Activated naive CD4-positive, alpha-beta T cell (primary cell): ENCODE measurements at places on chromosomes 7 and 10.

DNA sequence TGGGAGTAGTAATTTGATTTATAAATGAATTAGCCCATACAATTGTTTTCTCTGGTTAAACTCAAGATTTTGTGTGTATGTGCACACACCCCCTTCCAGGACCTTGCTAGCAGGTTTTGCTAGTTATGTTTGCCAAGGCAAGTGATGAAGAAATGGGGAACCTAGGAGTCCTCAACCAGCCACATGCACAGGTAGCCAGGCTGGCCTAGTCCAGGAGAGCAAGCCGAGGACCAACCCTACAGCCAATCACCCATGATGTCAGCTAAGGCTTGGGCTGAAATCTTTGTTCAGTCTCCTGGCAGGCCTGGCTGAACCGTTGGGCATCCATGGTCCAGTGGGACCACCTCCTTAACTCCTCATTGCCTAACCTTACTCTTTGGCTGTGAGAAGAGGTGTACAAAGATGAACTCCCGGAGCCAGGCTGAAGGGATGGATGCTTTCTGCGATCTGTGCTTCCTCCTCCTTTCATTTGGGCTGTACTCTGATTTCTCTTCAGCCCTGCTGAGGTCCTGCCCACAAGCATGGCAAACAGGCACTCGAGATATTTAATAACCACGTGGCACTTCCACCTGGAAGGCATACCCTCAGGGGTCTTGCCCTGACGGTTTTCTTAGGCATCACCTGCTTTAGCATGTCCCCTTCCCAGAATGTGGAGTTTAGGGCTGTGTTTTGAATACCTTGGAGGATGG is 22.1 kb downstream of the HNRNPA2B1 start:
- no peak for DNase-seq

- DNase-seq = no peak
Observed at GRCh38 chr7:38122501-38122900, 55.5 kb upstream of the STARD3NL start.

GRCh38 chr10:33594475-33594874 is 260.0 kb upstream of the NRP1 start:
- no peak for DNase-seq

DNA sequence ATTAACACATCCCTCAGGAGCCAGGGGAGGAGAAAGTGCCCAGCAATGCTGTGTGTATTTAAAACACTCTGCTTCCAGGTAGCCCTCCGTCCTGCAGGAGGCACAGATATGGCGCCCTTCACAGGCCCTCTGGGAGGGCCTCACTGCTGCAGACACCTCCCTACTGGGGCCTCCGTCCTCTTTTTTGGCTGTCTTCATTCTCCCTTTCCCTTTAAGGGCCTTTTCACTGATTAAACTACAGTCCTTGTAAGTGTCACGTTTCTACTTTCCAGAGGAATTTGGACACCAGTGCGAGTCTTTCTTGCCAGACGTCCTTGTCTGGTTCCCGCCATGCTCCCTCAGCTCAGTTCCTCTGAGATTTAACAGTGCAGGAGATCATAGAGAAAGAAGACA is 39.7 kb upstream of the MKRN1 start:
- DNase-seq = no peak

GRCh38 chr10:110425684-110426293 is 71.9 kb upstream of the DUSP5 start:
- no peak for DNase-seq

- no peak for DNase-seq
Observed at GRCh38 chr10:18238870-18239485, 98.8 kb downstream of the CACNB2 start.

DNA sequence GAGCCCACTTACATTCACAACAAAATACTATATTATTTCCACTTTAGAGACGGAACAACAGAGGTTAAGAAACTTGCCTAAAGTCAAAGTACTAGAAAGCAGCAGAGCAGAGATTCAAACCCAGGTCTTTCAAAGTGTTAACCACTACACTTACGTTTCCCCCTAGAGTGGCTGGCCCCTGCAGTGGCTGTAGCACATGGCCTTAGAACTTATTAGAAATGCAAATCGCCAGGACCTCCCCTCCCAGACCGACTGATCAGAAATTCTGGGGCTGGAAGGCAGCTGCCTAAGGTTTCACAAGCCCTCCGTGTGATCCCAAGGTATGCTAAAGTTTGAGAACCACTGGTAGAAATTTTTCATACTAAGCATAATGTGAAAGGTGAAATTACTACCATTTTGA is 8.1 kb downstream of the MPP7 start:
- DNase-seq = no peak

DNA sequence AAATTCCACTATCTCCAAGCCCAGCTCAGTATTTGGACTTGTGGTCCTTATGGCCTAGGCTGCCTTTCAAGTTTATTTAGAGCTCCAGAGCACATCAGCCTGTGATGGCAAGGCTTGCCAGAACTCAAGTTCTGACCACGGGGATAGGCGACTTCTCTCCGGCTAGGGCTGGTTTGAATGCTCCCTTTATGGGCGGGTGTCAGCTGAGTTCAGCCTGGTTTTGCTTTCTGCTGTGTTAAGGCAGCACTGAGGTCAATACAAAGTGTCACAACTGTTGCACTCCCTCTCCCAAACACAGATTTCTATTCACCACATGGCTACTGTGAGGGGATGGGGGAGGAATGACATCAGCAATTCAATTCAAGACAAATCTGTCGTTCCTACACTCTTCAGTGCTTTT is 318.1 kb upstream of the MYO3A start:
- no peak for DNase-seq

GRCh38 chr10:46309511-46310142 is 22.8 kb downstream of the ANTXRL start:
- no peak for DNase-seq

- DNase-seq = no peak
Observed at GRCh38 chr10:11789956-11790355, 33.2 kb upstream of the PROSER2 start.

DNA sequence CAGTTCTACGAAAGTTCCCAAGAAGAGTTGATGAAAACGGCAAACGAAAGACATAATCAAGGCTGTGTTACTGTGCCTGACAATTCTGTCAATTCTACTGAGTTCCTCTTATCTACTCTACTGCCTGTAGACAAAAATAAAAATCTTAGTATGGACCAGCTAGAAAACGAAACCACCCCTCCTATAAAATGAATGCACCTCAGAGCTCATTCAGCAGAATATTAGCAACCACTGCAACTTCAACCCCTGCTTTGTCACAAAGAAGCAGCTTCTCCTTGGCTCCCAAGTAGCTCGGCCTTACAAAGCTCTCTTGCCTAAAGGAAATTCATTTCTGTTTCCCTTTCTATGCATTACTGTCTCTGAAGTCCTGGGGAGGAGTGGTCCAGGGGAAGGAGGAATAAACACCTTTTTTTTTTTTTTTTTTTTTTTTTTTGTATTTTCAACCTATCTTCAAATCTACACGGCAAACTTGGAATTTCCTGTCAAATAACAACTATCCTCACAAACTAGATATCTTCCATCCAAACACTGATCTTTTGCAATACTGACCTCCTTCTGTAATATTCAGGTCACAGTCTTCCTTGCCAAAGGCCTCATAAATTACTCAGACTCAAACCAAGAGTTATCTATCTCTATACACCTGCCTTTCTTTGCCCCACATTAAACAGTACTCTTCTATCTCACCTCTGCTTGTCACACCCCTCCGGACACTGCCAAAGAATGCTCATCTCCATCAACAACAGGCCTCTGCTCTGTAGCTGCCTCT is 74.3 kb downstream of the GLI3 start:
- no peak for DNase-seq

DNA sequence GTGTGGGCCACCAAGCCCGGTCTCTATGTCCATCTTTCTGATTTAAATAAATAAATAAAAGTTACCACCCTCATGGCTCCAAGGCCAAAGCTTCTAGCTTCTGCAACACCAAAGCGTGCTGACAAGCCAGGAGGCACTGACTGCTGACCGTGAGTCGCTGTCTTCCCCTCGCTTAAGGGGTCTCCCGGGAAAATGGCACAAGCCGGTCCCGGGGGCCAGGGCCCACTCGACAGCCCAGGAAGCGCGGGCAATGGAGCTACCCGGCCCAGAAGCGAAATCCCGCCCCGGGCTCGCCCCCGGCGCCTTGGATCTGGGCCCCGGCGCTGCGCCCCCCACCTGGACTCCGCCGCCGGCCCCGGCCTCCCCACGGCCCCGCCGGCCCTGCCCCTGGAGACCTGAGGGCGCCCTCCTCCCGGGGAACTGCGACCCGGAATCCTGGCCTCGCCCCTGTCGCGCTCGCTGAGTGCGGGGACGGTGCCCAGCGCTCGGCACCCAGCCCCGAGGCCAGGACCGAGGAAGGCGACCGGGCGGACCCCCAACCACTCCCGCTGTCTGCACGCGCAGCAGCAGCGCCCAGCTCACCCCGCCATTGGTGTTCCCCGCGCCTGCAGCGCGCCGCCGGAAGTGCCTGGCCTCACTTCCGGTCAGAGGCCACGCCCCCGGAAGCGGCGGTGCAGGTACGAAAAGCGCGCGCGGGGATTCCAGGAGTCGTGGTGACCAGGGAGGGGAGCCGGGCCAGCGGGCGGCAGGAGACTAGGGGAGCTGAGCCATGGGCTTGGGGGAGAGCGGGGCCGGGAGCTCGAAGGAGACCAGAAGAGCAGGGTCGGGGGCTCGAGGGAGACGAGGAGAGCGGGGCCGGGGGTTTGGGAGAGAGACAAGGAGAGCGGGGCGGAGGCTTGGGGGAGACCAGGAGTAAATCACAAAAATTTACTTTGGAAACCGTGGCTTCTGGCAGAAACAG is at the start of the genes MRM2 and NUDT1:
MRM2 (minus strand) TSS at position 626 of the 961 bp plus-strand sequence; CDS start at position 590, 36 bp downstream.
NUDT1 (plus strand) TSS at position 647 of the 961 bp plus-strand sequence. CDS start 2,349 bp downstream, outside the sequence.
- peak; percentile 26 for DNase-seq

- DNase-seq = no peak
Observed at GRCh38 chr7:121605317-121605680, 209.2 kb upstream of the FAM3C start.

- DNase-seq = no peak
Observed at GRCh38 chr7:151630851-151631569, 111.3 kb upstream of the RHEB start.

DNA sequence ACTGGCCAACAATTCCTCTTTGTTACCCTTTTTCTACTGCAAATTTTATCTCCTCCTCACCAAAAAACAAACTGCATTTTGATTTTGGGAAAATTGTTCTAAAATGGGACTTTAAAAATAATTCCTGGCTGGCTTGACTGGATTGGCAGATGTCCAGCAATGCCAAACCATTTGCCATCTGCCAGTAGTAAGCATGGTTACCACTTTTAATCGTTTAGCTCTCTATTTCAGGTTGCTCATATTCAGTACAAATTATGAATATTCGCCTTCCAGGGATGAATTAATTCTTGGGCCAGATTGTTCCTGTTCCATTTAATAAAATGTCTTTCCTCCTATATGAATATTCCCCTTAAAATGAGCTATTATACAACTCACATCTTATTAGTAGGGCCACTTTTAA is 35.7 kb downstream of the SMNDC1 start:
- no peak for DNase-seq

- no peak for DNase-seq
Observed at GRCh38 chr7:50684011-50684712, 98.5 kb downstream of the GRB10 start.

GRCh38 chr7:130114374-130114773 is 44.0 kb downstream of the KLHDC10 start:
- DNase-seq = no peak

DNA sequence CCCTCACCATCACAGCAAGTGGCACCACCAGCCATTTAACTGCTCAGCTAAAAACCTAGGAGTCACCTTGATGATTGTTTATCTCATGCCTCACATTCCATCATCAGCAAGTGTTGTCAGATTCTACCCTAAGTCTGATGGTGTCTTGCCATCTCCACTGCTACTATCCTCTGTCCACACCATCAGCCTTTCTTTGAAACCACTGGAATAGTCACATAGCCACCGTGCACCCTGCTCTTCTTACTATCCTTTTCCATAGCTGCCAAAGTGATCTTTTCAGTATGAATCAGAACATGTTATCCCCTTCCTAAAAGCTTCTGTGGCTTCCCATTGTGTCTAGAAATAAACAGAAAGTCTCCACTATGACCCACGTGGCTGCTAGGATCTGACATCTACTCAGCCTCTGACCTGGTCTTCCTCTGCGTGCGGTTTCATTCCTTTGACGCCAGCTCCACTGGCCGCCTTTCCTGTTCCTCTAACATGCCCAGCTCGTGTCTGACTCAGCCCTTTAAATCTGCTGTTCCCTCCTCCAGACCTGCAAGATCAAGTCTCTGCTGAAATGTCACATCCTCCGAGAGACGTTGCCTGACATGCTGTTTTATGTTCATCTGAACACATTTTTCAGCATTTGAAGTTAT is 16.5 kb upstream of the CHN2 start:
- no peak for DNase-seq

GRCh38 chr7:70472601-70473237 is 659.2 kb upstream of the GALNT17 start:
- DNase-seq = no peak

DNA sequence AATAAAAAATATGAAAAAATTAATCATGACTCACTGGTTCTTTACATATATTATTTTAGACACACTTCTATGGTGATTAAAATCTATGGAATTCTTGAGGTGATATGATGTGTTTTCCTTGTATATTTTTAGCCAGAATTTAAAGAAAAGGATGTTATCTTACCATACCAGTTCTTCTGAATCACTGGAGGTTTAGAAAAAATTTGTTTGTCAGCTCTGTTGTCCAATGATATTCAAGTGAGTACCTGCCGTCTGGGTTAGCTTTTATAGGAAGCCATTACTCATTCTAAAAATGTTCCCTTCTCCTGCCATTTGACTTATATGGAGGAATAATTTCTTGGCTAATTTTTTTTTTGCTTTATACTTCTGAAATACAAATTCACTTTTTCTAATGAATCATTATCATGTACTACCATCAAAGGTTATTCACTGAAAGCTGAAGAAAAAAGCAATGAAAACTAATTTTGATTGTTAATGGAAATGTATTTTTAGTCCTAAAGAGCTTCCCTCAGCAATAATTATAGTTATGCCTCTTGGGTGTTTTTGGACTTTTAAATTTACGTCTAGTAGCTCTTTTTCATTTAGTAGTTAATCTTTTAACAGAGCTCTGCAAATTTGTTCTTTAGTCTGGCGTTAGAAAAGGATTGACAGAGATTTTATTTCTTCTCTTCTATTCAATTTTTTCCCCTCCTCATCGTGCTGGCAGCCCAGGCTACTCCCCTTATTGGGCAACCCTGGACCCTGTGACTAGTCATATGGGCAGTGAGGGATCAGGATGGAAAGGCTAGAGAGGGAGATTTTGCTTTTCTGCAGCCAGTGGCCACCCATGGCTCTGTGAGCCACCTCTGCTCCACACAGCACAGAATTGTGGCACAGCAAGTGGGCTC is 434.2 kb downstream of the LRMDA start:
- DNase-seq = no peak

- DNase-seq = no peak
Observed at GRCh38 chr10:107317592-107317991, 153.1 kb upstream of the SORCS1 start.

DNA sequence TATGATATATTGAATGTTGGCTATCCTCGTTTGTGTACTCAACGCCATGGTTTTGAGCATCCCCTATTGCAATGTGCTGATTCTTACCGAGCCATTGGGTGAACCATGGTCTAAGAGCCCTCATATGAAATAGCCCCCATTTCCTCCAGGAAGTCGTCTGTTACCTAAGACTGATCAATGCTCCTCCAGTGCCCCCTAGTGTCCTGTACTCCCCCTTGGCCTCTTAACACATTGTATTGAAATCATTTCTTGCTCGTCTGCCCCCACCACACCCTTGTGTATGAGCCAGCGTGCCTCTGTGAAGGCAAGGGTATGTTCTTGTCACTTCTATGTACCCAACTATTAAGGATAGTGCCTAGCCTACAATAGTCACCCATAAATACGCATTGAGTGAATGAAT is 11.2 kb upstream of the SLC35B4 start:
- DNase-seq = peak; percentile 1
